ENCODE measurements at places on chromosomes 2 and 18.

- no peak for DNase-seq
These were observed 52.8 kb downstream of the CLASP1 start for GRCh38 chr2:121596221-121597080.

DNA sequence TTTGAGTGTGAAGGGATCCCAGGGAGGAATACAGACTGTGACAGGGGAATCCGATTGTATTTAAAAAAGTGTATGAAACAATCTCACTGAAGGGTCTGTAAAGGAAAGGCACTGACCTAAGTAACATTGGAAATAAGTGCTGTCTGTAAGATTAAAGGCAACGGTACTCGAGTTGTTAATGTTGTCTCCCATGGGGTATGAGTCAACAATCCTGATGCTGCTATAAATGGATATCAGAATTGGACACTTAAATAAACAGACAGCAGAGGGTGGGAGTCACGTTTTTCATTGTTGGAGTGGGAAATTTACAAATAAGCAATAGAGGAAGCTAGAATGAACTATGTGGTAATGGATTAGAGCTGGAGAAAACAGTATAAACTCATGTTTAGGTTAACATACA, 452.4 kb upstream of the RGPD4 start:
- no peak for DNase-seq

GRCh38 chr2:225820826-225821225, 421.3 kb downstream of the NYAP2 start:
- DNase-seq = no peak

GRCh38 chr18:32289483-32290075, 99.7 kb downstream of the MEP1B start:
- DNase-seq = no peak

GRCh38 chr2:227205701-227206100, 41.3 kb downstream of the COL4A3 start:
- no peak for DNase-seq

DNA sequence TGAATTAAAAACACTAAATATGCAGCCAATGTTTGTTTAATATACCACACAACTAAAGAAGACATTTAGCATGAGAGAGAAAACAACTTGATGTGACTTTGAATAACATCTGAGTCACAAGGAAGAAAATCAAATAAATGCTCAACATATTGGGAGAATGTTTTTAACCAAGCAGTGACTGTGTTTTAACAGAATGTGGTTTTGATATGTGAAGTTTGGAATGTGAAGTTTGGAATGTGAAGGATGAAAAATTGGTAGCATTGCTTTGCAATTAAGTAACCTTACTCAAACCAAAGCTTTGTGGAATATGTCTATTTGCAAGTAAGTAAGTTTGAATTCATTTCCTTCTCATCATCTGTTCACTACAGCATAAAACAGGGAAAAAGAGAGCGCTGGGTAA, 128.2 kb upstream of the DNAJC10 start:
- DNase-seq = no peak

DNA sequence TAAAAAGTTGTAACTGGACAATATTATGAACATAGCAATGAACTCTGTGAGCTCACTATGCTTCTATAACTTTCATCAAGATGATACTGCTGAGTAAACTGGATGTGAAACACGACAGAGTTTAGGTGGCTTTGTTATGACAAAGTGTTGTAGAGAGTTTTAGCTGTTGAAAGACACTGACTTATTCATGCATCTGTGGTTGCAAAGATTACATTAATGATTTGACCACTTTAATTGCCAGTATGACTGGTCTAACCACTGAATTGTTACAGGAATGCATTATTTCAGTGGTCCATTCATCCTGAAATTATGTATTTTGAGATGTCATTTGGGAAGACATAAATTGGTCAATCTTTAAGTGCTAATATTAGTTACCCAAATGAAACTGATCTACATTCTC, 117.9 kb downstream of the SPHKAP start:
- DNase-seq = no peak

DNA sequence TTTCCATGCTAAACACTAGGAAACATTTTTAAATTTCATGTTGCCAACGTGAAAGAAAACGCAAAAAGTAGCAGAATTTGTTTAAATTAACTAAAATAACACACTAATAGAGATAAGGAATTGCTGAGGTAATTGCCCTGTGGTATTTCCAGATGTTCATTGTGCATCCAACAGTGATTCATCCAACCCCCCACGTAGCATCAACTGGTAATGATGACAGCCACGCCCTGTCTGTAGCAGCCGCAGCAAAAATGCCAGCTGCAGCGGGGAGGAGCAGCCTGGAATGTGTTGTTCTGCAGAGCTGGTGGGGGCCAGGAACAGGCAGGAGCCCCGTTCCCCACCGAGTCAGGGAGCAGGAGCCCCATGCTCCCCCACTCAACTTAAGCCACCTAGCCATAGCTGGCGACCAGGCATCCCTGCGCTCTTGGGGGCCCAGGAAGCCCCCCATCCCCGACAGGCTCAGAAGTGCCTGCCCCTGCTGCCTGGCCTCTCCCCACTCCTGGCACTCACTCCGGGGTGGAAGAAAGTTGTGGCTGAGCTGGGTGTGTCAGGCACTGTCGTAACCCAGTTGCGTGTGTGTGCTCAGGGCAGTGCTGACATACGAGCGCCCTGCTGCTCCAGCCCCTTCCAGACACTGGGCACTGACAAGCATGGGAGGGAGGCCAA, 695.1 kb upstream of the ACVR2A start:
- no peak for DNase-seq

DNA sequence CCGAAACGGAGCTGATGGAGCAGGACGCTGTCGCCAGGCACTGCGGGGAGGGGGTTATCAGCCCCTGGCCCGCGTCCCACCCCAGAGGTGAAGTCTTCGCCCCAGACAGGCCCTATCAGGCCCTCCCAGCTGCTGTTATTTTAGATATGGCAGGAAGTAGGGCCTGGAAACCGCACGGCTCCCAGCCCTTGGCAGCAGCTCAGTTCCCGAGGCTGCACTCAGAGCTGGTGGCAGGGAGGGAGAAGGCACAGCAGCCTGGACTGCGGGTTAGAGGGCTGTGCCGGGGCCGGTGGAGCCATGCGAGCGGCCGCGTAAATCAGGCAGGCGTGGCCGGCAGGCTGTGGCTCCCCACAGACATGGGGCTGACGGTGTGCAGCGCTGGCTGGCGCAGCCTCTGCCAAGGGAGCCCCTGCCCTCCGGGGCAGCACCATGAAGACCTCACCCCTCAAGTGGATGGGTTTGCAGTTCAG, 111.4 kb downstream of the NFATC1 start:
- DNase-seq = no peak

DNA sequence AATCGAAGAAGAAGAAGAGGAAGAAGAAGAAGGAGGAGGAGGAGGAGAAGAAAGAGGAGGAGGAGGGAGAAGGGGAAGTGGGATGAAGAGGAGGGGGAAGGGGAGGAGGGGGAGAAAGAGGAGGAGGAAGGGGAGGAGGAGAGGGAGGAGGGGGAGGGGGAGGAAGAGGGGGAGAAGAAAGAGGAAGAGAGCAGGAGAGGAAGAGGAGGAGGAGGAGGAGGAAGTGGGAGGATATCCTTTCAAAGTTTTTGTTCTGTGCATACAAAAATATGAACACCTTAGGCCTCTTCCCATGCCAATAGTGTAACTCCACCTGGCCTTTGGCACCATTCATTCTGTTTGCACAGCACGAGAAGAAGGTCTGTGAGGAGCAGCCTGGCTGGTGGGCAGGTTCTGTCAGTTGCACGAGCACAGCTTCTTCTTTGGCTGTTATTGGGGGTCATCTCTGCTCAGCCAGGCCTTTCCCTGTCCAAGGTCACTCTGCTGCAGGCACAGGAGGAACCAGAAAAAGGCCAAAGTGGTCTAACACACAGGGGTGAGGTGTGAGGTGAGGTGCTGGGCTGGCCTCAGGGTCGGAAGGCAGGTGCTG, 25.8 kb upstream of the PLB1 start:
- no peak for DNase-seq

- DNase-seq = no peak
These were observed 144.2 kb downstream of the COPS8 start for GRCh38 chr2:237229905-237230304.

DNA sequence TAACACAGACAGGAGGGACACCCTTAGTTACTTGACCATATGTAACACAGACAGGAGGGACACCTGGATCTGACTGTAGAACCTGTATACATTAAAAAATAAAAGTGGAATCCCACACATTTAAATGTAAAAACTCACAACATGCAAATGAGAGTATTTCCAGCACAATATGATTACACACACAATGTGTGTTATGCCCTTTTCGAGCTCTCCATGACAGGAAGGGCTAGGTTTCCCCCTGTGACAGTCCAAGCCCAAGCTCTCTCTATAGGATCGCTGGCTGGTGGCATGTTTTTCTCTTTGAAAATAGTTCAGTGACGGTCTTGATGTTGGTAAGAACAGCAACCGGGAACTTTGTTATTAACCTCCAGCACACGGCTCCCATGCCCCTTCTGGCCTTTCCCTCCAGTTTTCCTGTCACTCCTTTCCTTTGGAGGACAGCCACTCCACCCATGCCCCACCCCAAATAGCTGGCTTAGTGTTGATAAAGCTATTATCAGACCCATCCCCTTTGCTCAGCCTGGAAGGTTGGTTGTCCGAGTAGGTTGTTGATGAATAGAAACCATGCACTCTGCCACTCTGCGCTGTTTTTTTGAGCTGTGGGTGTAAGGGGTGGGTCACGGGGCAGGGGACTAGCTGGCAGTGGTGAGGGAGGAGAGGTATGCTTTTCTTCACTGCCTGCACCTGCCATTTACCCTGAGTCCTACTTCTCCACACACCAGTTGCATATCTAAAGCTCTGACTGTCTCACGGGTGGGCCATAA, 2.7 kb downstream of the RASGRP3 start:
- DNase-seq = no peak
